ENCODE measurements at places on chromosomes 7 and 10.

DNA sequence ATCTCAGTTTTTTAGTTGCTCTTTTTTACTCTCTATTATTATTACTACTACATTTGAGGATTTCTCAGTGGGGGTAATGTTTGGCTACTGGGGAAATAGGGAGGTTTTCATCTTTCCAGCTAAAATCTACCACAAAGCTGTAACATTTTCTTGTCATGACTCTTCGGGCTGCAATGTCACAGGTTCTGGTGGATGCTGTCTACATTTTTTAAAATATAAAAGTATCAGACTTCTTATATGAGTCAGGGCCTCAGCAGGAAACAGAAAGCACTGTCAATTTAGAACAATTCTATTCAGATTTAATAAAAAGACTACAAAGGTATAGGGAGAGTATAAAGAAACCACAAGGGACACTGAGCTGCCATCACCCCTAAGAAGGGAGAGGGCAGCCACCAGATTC, 61.6 kb downstream of the DNAJC12 start:
- no peak for DNase-seq

DNA sequence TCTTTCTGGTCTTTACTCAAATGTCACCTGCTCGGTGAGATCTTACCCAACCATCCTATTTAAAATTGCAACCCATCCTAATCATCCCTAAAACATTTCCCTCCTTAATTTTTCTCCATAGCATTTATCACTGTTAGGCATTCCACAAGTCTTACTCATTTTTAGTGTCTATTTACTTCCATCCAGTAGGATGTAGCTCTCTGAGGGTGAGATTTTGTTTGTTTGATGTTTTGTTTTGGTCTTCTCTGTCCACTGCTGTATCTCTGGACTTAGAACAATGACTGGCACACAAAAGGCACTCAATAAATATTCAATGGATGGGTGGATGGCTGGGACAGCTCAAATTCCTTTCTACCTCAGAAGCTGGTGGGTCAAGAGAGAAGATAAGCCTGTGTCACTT, 15.8 kb upstream of the DUSP5 start:
- no peak for DNase-seq

DNA sequence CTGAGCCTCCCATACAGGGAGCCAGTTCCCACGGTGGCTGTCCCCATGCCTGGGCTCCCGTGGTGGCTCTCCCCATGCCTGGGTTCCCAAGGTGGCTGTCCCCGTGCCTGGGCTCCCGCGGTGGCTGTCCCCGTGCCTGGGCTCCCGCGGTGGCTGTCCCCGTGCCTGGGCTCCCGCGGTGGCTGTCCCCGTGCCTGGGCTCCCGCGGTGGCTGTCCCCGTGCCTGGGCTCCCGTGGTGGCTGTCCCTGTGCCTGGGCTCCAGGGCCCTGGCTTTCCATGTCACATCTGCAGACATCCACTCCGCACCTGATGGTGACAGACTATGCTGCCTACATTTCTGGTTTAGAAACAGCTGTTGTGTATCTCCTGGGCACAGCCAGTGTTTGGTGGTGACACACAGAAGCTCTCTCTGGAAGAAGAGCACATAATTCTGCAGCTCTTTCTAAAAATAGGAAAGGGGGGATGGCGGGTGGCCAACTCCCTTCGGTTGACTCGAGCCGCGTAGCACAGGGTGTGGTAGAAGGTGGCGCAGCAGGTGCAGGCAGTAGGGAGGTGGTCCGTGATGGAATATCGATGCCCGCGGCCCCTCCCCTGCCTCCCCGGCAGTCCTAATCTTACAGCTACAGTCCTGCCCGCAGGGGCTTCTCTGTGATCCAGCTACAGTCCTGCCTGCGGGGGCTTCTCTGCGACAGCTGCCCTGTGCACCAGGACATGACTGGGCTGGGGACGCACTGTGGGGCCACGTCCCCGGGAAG, 251.2 kb downstream of the DNAJB6 start:
- no peak for DNase-seq

- DNase-seq = no peak
Measured at GRCh38 chr7:113144817-113145216, 26.5 kb upstream of the SMIM30 start.

GRCh38 chr7:142611566-142612236, 137.6 kb upstream of the PRSS1 start:
- no peak for DNase-seq

GRCh38 chr7:117592011-117592635, 112.3 kb downstream of the CFTR start:
- no peak for DNase-seq

GRCh38 chr10:7122561-7122960, 288.3 kb downstream of the SFMBT2 start:
- no peak for DNase-seq

DNA sequence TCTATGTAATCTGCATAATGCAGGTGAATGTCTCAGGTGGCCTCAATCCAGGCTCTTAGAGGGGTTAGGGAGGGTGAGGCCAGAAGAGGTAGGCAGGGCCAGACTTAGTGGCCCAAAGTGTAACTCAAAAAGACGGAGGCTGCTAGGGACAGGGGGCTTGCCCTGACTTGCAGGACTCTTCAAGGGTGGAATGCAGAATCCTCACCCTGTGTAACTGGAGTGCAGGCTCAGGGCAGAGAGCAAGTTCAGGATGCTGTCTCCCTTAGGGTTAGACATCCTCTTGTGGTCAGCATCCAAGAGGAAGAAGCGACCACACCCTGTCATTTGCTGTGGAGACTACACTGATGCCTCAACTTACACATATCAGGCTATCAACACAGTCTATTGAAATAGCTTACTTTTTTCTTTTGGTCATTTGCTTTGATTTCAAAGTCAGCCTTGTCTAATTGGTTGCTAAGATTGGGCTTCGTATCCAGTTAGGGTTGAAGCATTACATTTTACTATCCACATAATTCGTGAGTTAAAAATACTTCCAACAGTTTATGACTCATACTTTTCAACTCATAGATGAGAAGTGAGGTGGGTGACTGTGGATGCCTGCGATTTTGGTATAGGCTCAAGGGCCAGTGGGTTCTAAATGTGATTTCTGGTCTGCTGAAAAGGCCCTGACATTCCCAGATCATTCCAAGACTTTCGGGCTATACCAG, 563.6 kb downstream of the SUGCT start:
- DNase-seq = no peak

DNA sequence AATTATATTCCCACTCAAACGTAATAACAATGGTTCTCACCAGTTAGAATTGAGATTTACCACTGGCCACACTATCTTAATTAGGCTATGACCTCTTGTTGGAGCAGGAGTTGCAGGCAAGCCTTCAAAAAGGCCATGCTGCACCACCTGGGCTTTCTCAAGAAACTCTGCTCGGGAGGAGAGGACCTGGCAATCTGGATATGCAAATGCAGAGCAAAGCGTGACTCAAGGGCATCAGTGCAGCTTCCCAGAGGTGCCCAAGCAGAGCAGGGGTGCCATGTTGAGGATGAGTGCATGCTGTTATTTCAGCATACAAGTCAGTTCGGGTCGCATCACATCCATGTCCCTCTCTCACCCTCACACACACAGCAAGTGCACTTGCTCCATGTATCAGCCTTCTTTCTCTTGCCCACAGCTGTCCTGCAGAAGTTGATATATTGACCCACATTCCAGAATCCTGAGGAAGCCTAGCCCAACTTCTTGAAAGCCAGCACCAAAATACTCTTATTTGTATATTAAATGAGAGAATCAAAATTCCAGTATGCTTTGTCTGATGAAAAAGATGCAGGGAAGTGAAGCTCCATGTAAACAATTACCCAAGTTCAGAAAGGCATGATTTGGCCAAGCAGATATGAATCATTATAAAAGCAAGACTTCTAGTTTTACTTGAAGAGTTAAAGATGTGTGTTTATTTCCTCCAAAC, 55.7 kb upstream of the IL6 start:
- DNase-seq = no peak

DNA sequence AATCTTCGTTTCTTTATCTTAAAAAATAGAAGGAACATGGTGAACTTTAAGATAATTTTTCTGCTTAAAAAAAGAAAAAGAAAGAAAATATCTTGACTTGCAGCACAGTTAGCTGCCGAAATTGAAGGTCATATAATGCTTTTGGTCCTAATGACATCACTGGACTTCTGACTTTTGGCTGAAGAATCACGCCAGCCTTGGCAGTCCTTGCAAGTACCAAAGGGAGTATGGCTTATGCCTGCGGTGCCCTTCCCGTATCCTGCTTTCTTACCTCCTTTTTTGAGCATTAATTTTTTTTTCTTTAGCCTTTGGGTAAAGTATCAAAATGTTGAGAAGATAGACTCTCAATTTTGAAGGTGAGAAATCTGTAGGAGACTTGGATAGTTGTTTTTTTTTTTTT, 7.0 kb downstream of the BMPR1A start:
- no peak for DNase-seq

DNA sequence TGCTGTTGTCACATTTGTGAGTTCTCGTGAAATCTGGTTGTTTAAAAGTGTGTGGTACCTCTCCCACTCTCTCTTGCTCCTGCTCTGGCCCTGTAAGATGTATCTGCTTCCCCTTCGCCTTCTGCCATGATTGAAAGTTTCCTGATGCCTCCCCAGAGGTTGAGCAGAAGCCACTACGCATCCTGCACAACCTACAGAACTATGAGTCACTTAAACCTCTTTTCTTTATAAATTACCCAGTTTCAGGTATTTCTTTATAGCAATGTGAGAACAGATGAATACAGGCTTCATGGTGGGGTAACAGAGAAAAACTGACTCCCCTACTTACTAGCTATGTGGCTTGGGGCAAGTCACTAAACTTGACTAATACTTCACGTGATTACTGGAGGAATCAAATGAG, 18.0 kb upstream of the STEAP4 start:
- no peak for DNase-seq

DNA sequence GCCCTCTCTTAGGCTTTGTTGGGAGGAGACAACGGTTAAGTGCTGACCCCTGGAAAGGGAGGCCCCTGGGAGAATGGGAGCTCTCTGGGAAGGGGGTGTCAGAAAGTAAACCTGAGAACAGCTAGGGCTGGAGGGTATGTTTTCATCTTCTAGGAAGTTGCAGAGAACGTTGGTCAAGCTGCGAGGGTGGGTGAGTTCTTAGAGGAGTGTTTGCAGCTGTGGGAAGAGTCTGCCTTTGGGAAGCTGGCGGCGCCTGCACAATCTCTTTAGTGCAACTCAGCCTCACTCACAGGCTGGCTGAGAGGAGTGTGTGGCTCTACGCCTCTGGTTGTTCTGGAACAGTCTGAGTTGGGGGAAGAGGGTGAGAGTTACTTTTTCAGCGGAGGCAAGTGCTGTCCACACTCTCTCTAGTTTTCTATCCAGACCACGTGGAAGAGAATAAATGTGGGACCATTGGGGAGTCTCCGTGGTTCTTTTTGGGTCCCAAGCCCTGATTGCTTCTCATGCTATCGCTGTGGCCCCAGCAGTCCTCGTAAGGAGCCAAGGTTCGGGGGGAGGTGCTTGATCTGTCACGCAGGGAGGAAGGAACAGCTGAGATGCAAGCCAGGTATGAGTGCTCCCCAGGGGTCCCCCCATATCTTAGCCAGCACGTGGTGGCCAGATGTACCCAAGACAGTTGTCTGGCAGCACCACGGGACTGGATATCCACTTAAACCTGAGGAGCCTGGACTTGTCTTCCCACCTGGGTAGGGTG, 237.2 kb downstream of the BUB3 start:
- DNase-seq = no peak

GRCh38 chr7:99016196-99016595, 127.7 kb downstream of the SMURF1 start:
- no peak for DNase-seq

GRCh38 chr10:119377958-119378736, 164.4 kb downstream of the RGS10 start:
- DNase-seq = no peak

GRCh38 chr10:105597312-105597711, 956.2 kb downstream of the SORCS3 start:
- no peak for DNase-seq

- DNase-seq = no peak
Measured at GRCh38 chr7:56077681-56078080, 13.6 kb downstream of the SUMF2 start.

DNA sequence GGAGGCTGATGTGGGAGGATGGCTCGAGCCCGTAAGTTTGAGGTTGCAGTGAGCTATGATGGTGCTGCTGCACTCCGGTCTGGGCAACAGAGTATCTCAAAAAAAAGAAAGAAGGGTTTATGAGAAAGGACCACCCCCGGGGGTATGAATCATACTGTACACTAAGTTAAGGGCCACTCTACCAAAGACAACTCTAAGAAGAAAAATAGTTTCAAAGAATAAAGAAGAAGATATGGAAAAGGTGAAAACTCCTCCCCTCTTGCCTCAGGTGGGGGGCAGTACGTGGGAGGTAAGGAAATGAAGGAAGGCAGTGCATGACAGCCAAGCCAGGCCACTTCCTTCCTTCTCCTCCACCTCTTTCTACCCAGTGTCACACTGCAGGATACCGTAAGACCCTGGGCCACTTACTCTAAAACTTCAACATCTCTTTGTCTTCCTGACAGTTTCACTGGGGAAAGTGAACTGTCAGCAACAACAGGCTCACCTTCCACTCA, 61.3 kb downstream of the PIP4K2A start:
- no peak for DNase-seq

- DNase-seq = no peak
Measured at GRCh38 chr10:29917311-29917710, 142.1 kb downstream of the JCAD start.

DNA sequence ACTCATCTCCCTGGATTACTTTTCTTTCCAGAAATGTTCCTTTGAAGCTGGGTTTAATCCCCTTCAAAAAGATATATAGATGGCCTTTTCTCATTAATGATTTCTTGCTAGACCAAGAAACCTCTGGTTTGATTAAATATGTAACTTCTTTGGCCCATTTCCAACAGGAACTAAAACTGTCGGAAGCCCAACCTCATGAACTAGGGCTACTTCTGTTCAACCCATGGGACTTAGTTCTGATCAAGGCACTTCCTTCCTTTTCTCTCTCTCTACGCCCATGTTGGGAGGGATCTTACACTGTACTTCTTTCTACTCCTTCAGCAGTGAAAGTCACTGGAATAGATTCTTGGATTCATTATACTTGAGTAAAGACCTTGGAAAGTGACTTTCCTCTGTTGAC, 83.6 kb downstream of the TMEM106B start:
- no peak for DNase-seq

Measured in activated naive CD4-positive, alpha-beta T cell (primary cell).